Skeletal muscle cell (primary cell): ENCODE measurements at places on chromosomes 11 and 22.

GRCh38 chr11:19676475-19677380, 35.9 kb upstream of the NAV2 start:
- DNase-seq = no peak

DNA sequence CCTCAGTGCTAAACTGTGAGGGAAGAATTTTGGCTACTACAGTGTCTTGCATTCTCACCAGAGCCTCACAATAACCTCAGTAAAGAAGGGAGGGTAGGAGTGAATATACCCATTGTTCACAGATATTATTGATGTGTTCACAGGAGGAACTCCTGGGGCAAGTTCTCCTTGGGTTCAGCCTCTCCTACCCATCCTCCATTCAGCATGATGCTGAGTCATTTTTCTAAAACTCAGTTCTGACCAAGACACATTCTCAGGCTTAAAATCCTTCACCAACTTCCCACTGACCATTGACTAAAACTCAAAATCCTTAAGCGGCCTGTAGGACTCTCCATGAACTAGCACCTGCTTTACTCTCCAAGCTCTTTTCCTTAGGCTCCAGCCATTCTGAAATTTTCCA, 48.7 kb downstream of the SYTL2 start:
- no peak for DNase-seq

- no peak for DNase-seq
Observed at GRCh38 chr11:10483584-10483983, 28.5 kb downstream of the AMPD3 start.

GRCh38 chr22:38950527-38951295, 6.7 kb upstream of the APOBEC3A start:
- no peak for DNase-seq

GRCh38 chr11:134024420-134025081, 44.3 kb upstream of the JAM3 start:
- no peak for DNase-seq

DNA sequence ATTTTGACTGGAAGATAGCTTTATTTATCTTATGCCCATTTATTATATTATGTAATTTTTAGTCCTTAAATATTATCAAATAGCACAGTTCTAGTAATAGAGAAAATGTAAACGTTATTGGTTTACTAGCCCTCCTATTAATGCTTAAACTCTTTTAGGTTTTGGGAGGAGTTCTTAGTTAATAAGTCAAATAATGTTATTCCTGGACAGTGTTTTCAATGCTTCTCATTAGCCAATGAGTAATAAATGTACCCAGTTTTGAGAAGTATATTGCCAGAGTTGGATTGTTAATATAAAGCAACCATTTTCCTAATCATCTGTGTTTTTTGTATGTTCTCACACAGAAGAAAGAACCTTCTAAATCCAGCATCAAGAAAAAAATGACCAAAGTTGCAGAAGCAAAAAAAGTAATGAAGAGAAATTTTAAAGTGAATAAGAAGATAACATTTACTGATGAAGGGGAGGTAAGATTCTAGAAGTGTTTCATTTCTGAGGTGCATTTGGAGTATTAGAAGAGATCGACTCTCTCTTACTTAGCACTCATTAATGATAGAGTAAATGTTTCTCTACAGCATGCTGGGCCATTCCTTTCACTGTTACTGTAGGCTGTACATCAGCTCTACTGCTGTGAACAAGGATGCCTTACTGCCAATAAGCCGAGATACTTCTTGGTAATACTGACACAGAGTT, 173.4 kb downstream of the DDX10 start:
- no peak for DNase-seq

DNA sequence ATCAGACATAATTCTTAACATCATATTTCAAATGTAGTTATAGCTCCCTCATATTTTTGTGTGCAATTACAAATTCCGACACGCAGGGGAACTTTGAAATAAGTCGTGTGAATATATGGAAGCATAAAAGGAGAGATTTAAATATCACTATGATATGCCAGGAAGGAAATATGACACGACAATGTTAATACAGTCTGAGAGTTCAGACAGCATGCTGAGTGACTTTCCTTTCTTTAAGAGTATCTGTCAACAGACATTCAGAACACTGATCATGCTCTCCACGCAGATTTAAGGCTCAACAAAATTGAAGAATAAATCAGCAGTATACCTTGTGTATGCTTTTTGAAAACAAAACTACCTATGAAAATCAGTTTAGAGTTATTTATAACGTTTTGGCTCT, 232.6 kb upstream of the CARD18 start:
- DNase-seq = no peak

- DNase-seq = no peak
Observed at GRCh38 chr11:47136327-47136726, 40.4 kb downstream of the ARFGAP2 start.

GRCh38 chr22:46737105-46737975, 712 bp downstream of the CERK start:
- DNase-seq = no peak

- no peak for DNase-seq
Observed at GRCh38 chr11:36469063-36469462, 41.0 kb downstream of the TRAF6 start.

DNA sequence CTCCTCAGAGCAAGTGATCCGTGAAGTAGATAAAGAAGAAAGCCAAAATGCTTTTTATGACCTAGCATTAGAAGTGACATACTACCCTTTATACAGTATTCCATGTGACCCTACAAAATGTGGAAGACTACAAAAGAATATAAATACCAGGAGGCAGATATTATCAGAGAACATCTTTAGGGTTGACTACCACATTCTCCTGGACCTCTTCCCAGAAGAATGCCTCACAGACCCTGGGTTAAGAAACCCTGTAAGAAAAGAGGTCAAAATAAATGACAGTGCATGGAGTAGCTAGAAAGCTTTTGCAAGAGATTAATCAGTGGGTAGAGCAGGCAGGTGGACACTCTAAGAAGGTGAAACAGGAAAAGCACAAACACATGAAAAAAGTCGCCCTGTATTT, 69.2 kb downstream of the FANCF start:
- DNase-seq = no peak

DNA sequence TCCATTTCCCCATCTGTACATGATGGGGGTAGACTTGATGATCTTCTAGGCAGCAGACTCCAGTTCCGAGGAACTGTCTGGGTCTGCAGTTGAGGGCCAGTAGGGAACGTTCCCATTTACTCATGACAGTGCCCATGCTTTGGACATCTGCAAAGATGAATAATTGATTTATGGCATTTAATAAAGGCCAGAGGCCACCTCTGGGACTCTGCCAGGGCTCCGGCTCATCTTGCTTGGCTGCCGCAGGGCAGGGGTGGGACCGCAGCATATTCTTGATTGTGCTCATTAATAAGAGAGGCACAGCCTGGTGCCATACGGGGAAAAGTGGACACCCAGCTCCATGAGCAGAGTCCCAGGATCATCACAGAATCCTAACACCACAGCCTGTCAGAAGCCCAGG, 28.1 kb upstream of the KLHL35 start:
- DNase-seq = no peak

- DNase-seq = no peak
Observed at GRCh38 chr22:36925388-36926290, 12.2 kb downstream of the CSF2RB start.

- DNase-seq = no peak
Observed at GRCh38 chr22:21959274-21960074, 6.8 kb upstream of the PPM1F start.

- DNase-seq = no peak
Observed at GRCh38 chr22:37910890-37911672, 5.0 kb downstream of the MICALL1 start.

DNA sequence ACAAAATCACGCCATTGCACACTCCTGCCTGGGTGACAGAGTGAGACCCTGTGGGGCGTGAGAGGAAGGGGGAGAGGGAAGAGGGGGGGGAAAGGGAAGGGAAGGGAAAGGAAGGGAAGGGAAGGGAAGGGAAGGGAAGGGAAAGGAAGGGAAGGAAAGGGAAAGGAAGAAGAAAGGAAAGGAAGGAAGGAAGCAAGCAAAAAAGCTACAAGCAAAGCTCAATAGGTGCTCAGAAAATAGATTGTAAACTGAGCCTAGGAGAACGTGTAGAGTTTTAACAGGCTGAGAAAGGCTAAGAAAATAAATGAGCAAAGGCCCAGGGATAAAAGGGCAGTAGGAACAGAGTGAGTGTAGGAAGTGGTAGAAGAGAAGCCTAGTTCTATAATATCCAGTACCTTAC, 30.8 kb upstream of the GDPD4 start:
- DNase-seq = no peak

DNA sequence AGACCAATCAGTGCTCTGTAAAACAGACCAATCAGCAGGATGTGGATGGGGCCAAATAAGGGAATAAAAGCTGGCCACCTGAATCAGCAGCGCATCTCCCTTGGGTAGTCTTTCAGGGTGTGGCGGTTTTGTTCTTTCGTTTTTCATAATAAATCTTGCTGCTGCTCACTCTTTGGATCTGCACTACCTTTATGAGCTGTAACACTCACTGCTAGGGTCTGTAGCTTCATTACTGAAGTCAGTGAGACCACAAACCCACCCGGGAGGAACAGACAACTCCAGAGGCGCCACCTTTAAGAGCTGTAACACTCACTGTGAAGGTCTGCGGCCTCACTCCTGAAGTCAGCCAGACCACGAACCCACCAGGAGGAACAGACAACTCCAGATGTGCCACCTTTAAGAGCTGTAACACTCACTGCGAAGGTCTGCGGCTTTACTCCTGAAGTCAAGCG, 175.5 kb upstream of the PDGFD start:
- DNase-seq = no peak

DNA sequence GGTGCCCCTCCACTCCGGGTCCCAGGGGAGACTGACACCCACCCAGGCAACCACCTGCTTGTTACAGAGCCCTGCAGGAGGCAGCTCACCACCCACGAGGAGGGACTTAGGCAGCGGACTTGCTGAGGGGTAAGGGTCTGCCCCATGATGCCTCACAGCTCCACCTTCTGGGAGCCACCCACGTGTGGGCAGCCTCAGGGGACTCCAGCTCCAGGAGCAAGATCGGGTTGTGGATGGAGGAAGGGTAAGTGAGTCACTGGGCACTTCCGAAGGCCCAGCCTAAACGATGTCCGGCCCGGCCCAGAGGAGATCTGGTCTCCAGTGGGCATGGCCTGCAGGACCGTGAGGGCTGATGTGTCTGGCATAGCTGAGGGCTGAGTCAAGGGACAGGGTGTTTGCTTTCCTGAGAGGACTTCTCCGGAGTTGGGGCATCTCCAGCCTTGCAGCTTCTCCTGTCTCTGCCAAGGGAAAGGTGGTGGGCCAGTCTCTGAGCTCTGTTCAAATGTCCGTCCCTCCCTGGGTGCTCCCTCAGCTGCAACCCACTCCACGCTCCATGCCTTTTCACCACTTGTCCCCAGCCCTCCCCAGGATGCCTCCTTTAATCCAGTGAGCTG, 32.3 kb upstream of the P2RY2 start:
- peak; percentile 11 for DNase-seq

DNA sequence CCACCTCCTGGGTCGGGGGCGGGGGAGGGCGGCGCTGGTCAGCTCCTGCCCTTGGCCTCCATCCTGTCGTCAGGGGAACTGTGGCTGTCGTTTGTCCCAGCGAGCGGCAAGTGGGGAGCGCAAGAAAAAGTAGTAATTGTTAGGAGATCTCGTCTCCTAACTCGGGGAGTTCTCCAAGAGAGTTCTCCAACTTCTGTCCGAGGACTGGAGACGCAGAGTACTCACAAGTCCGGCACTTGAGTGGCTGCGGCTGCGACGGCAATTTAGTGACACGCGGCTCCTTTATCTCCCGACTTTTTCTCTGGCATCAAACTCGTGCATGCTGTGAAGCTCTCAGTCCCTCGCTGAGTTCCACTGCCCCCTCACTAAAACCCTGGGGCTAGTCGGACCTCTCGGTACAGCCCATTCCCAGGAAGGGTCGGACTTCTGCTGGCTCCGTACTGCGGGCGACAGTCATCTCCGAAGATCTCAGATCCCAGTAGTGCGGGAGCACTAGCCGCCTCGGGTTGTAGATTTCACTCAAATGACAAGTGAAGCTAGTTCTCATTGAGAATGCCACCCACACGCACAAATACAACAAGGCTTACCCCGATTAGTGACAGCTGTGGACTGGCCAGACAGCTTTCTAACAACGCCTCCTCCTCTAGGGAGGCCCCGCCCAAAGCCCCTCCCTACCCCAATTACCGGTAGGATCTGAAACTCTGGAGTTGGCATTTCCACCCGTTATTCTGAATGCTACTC, at the start of gene PGR:
Gene PGR, minus strand, starts transcription at position 611 of the 741 bp plus-strand sequence. CDS start 743 bp downstream, outside the sequence.
- no peak for DNase-seq

DNA sequence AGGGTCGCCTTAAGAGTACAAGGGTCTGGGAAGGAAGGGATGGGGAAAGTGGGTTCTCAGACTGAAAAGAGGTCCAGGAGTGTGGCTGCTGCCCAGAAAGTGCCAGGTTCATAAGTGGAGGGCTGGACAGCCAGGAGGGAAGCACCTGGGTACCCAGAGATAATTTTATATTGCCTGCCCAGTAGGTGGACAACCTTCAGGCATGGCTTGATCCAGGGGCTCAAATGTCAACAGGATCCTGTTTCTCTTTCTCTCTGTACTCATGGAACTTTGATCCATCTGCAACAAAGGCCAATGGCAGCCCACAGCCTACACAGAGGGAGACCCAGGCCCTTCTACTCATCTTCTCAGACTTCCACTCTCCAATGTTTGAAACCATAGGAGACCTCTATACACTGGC, 80.5 kb upstream of the GRK3 start:
- DNase-seq = no peak

GRCh38 chr22:23062616-23063538, 7.4 kb upstream of the GNAZ start:
- DNase-seq = no peak

GRCh38 chr22:34055525-34056200, 135.4 kb upstream of the LARGE1 start:
- no peak for DNase-seq

DNA sequence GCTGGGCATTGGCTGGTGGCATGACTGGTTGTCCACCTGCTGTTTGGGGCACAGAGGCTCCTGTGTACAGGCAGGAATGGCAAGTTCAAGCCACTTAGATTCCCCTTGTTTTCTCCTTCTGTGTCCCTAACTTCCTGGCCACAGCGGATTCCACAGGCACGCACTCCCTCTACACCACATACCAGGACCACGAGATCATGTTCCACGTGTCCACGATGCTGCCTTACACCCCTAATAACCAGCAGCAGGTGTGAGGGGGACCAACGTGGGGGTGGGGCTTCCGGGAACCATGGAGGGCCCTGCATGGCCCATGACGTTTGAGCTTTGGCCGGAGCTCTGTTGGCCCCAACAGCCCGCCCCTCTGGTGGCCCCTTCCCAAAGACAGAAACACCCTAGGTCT, 7.8 kb downstream of the SIPA1 start:
- no peak for DNase-seq

GRCh38 chr11:124442442-124442841, 3.1 kb downstream of the OR8B8 start:
- DNase-seq = no peak

- no peak for DNase-seq
Observed at GRCh38 chr11:13927481-13927880, 35.0 kb upstream of the SPON1 start.

GRCh38 chr11:62505059-62505439, 41.6 kb downstream of the AHNAK start:
- no peak for DNase-seq

DNA sequence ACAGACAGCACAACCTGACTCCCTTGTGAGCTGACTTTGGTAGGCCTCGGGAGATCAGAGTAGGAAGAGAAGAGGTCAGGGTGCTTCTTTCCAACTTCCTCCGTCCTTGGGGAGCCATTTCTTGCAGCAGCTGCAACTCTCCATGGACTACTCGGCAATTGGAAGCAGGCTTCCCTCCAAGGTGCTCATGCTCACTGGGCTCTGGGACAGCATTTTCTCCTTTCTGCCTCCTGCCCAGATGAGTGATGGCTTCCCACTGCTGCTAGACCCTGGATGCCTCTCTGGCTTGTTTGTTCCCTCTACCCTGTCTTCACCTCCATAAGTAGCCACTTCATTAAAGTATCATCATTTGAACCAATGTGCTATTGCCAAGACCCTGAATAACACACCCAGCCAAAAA, 8.2 kb upstream of the PRSS23 start:
- DNase-seq = no peak
